ENCODE measurements at places on chromosomes 1 and 21.

DNA sequence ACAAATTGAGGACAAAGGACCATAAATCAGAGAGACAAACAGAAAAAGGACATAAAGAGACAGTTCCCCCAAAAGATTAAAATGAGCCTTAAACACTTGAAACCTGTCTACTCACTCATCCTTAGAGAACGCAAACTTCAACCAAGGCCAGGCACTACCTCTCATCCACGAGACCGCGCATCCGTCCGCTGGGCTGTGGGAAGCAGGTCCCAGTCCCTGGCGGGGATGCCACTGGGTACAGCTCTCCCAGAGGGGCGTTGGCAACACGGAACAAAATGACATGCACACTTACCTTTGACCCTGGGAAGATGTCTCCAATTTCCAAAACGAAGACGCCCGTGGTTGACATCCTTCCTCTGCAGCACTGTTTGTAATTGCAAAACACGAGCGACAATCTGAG, 16.5 kb upstream of the ADARB1 start:
- no peak for DNase-seq

DNA sequence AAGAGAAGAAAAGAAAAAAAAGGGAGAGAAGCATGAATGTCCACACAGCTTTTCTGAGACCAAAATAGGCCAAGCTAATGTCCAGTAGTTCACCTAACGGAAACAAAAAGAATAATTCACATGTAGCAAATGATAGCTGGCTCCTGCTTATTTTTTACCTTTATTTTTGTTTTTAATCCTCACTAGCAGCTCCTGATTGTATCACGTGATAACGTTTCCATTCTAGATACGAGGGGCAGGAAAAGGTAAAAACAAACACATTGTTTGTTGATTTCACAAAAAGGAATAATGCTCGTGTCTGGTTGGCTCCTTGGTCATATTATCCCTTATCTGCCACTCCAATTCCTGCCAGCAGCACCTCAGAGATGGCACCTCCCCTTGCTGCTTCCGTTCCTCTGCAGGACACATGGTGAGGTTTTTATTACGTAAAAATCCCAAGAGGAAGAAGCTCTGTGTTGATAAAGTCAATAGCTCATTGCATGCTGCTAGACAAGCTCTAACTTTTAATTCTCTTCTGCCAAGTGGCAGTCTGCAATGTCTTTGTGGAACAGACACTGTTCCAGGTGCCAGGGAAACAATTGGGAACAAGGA, 201.7 kb downstream of the CRB1 start:
- no peak for DNase-seq

- DNase-seq, result no peak
Measured at GRCh38 chr21:44448651-44449131, 6.6 kb upstream of the LRRC3 start.

DNA sequence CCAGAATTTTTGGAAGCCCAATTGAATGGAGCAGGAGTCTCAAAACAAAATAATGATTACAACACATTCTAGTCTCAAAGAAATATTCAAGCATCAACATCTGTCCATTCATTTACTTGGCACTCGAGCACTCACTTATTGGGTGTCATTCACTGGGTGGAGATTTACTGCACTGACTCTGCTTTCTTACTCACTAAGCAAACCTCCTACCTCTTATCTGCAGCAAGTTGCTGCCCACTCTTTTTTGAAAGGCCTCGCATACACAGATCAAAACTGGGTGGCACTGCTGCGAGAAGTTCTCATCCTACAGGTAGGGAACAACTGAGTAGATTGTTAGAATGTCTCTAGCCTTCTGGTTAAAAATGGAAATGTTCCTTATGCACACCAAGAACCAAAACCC, 18.0 kb downstream of the RHBDL2 start:
- no peak for DNase-seq

GRCh38 chr1:36176106-36176949, 20.4 kb downstream of the MAP7D1 start:
- DNase-seq, result no peak

DNA sequence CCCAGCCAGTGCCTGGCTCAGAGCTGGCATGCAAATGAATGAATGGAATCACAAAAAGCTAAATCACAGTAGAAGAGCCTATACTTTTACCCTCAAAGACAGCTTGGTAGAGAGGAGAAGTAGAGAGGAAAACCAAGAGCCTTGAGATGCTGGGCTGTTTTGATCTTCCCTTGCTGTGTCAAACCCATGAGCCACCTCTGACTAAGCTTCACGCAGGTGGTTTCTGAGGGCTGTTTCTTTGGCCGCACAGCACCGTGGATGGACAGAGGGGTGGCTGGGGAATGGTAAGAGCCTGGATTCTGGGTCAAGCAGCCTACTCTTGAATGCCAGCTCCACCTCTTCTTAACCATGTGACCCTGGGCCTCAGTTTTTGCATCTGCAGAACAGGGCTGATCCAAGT, 18.6 kb downstream of the ABCG1 start:
- no peak for DNase-seq

DNA sequence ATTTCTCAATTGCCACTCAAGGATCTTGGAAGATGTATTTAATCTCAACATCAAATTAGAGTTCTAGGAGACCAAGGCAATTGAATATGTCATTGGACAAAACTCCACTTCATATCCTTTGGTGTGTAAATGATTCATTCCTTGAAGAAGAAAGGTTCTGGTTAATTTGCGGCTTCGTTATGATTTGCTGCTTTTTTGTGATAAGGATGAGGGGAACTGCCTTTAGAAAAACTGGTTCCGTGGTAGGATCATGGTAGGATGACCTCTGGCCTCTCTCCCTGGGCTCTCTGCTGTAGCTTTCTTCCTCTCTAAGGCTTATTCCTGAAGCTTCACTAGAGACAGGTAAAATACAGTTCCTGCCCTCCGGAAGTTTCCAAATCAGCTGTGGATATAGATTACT, 51.5 kb upstream of the ERRFI1 start:
- DNase-seq, result no peak

DNA sequence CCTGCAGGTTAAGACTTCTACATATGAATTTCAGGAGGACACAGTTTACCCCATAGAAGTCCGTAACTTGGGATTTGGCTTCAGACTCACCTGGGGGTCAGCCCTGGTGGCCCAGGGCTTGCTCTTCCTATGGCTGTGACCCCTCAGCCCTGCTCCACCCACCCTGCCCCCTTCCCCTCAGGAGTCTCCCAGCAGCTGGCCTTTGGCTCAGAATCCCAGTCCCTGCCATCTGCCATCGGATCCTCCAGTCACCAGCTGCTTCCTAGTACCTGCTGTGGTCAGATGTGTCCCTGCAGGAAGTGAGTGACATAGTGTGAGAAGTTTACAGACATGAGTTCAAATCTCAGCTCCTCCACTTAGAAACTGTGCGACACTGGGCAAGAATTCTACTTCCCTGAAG, 332.6 kb downstream of the NPHP4 start:
- DNase-seq, result no peak

DNA sequence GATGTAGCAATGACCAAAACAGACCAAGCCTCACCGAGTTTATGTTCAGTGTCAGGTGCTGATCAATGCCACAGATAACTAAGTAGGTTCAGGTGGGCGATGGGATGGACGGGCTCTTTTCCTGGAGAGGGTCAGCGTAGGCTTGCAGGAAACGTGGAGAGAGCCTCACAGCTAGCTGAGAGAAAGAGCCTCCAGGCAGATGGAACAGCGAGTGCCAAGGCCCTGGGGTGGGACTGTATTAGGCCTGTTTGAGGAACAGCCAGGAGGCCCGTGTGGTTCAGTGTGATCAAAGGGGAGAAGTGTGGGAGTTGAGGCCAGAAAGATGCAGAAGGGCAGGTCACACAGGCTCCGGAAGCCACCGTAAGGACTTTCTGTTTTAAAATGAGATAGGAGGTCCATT, 7.3 kb upstream of the UTS2 start:
- no peak for DNase-seq
